ENCODE measurements at places on chromosomes 3 and 15.

DNA sequence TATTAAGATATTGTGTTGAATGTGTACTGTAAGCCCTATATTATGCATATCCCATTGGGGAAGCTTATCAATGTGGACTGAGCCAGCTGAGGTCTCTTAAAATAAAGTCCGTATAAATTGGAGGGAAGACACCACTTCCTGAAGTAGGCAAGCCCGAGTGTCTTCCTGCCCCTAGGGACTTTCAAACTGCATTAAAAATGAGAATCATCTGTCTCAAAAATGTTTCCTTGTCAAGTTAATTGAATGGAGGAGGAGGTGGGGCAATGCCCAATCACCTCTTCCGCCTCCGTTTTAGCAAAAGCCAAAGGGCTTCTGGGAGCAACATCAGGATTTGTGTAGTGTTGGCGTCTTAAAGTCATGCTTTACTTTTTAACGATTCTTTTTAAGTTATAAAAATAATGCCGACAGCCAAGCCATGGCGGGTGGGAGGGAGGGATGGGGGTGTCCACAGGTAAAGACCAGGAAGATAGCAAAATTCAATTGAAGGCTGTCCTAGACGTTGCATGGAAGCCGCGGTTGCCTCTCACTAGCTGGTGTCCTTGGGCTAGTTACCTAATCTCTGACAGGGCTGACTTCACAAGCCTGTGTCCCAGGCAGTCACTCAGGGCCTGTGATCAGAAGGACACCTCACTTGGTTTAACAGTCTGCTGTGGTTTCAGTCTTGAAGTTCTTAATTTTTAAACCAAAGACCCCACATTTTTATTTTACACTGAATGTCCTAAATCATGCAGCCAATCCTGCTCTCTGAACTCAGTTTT lies 524.9 kb upstream of the PROK2 start:
- peak; percentile 22 for DNase-seq

GRCh38 chr15:58486062-58486461 lies 54.3 kb downstream of the LIPC start:
- DNase-seq, result no peak

GRCh38 chr15:43484455-43484854 lies 8.5 kb downstream of the TP53BP1 start:
- DNase-seq, result no peak

DNA sequence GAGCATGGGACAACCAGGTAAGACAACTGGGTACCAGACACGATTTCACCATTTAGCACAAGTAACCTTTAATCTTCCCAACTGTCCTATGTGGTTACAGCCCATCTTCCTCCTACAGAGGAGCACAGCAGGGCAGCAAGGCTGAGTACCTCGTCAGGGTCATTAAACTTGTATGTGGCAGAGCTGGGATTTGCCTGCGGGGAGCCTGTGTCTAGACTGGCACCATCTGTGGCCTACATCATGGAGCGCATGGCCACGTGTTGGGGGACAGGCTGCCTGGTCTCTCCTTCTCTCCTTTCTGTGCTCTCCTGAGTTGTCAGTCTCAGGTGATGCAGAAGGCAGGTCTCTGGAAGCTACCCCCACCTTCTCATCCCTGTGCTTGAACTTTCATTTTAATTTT lies 32.2 kb downstream of the GOLGA6A start:
- no peak for DNase-seq

- no peak for DNase-seq
These were observed 168.8 kb downstream of the MEGF11 start for GRCh38 chr15:66084704-66085103.

DNA sequence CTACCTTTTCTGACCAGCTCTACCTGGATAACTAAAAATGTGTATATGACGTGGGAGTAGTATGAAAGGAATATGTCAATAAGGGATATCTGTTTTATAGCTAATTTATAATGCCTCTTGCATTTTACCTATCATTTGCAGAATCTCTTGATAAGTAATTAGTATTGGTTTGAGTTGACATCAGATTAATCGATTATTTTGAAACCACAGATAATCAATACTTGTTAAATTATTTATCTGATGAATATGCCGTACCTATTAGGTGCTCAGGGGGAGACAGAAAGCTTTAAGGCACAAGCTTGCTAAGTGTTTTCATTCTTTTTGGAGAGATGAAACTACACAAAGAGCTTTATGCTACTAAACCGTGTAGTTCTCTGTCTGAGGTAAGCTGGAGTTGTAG lies 24.3 kb downstream of the NR1D2 start:
- DNase-seq, result no peak

- DNase-seq, result no peak
These were observed 75.9 kb upstream of the CADPS start for GRCh38 chr3:62951037-62951613.

GRCh38 chr3:106341087-106341486 lies 472.3 kb upstream of the CBLB start:
- DNase-seq, result no peak

DNA sequence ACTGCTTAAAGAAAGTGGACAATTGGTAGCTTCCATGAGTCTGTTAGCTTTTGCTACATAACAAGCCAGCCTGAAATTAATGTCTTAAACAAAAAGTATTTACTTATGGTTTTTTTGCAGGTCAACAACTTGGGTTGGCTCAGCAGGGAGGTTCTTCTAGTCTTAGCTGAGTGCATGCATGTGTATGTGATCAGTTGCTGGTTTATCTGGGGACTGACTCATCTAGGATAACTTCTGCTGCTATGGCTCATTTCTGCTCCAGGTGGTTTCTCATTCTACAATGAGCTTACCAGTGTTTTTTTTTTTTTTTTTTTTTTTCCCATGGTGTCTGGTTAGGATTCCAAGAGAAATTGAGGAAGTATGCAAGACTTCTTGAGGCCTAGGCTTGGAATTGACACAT lies 244.7 kb downstream of the NSUN3 start:
- no peak for DNase-seq

DNA sequence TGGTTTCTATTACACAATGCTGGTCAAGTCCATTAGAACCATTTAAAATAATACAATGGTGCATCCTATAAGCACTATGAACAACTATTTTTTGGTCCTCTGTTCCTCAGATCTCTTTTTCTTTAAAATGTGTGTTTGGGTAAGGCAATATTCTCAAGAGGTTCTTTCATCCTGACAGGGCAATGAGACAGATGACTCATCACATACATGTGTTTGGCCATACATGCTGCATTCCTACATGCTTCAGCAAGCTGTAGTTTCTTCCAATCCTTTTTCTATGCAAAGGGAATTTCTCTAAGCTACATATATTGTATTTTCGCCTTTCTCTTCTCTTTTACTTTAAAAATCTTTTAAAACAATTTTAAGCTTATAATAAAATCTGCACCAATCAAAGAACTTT lies 52.7 kb downstream of the OTOL1 start:
- DNase-seq, result no peak

DNA sequence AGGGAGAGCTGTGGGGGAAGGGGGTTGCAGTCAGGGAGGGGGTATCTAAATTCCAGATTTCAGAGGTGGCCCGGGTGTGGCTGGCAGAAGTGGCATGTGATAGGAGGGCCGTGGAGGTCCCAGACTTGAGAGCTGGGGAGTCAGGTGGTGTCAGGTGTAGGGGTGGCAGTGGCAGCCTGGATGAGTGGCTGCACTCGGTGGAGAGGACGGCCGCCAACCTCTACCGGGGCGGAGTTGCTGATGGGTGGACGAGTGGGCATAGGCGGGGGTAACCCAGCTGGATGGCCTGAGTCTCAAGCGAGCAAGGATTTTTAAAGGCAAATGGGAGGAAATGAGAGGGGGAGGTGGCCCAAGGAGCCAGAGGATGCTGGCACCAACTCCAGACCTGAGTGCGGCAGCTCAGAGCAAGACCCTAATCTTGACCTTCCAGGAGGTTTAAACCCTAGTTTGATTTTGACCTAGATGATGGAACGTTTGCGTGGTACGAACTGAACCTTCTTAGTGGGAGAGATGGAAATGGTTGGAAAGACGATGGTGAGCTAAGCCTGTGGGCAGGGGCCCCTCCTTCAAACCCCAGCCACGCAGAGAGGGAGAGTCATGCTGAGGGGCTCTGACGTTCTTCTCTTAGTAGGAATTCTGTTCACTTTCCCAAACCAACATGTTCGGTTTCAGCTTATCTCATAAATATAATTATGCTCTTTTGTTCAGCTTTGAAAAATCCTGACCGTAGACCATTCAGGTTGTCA lies 8.0 kb downstream of the TRAK1 start:
- DNase-seq, result no peak

DNA sequence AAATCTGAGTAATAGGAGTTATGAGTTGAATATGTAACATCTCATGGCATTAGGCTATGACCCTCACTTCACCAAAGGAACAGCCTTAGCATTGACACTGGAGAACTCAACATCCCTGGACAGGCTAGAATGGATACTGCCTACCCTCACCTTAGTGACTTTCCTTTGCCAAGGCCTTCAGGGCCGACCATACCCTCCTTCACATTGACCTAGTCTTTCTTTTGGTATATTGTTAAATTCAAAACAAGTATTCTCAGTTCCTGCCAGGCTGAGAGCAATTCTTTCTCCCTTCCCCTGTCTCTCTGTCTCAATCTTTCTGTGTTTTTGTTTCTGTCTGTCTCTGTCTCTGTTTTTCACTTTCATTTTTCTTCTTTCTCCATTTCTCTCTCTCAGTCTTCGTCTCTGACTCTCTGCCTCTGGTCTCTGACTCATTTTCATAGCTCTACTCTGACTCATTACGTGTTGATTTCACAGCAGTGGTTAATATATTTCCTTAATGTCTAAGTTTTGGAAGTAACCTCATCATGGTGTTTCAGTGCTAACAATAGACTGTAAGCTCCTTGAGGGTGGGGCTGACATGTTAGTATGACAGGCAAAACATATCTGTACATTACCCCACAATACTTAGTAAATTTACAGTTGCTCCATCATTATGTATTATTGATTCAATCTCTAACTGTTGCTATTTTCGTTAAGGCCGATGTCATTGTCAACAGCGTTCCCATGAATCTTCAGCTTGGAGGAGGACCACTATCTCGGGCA lies 32.5 kb downstream of the PARP15 start:
- DNase-seq, result no peak

DNA sequence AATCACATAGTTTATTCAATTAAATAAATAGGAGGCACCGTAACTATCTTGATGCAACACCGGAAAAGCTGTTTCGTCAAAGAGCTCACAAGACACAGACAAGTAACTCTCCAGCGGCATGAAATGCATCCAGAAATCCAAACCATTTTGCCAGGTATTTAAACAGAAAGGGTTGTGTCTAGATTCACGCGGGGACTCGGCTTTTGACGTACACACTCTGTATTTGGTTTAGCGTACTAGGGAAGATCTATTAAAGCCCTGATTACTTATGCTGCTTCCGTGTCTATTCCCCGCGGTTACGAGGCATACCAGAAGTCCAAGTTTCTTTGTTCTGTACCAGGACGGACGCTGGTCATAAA lies 718 bp downstream of the BNIP2 start:
- DNase-seq, result no peak

GRCh38 chr3:141710121-141710520 lies 28.0 kb upstream of the RNF7 start:
- DNase-seq, result no peak

DNA sequence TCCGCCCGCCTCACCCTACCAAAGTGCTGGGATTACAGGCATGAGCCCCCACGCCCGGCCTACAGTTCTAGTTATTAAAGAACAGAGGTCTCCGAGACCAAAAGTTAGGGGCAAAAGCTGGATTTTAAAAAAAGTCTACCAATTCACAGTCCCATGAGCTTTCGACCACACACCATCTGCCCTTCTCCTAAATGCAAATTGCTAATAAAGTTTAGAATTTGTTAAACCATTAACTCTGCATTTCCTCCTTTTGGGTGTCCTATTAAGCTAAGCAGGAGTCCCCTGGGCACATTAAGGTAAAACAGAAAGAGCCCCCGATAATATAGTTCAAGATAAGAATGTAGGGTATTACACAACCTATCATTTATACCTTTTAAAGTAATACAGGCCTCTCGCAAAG lies 322.7 kb downstream of the FOXP1 start:
- peak; percentile 42 for DNase-seq

DNA sequence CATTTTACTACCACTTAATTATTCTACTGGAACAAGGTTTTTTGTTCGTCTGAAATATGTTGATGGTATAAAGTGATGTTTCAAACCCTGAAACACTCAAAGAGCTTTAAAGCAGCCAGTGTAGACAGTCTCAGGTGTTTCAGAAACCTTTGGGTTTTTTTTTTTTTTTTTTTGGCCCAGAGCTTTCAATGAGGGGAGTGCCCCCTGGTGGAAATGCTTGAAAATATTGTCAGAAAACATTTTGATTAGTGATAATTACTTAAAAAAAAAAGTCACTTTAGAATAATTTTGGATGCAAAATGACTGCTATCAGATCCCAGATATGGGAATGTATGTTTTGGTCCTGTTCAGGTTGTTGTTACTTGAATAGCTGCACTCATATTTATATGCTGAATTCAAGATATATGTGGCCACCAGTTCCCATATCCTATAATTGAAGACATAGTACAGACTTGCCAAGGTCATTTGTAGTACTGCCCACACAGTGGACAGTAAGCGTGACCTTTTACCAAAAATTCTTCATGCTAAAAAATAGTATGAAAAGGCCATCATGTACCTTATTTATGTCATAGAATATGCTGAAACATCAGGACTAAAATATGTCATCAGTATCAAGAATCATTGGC lies 35.9 kb downstream of the SATB1 start:
- peak; percentile 6 for DNase-seq

DNA sequence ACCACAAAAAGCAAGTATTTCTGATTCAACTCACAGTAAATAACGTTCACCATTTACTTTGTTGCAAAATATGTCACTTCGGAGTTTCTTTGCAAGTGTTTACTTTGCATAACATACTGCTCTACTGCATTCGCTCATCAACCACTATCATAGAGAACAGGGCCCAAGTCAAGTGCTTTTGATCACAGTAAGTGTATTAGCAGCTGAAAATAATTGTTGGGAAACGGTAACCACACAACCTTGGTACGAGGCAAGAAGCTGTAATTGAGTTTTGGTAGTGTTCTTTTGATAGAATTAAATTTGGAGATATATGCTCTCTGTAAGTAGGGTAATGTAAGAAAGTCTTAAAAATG lies 80.1 kb downstream of the SATB1 start:
- DNase-seq, result no peak

DNA sequence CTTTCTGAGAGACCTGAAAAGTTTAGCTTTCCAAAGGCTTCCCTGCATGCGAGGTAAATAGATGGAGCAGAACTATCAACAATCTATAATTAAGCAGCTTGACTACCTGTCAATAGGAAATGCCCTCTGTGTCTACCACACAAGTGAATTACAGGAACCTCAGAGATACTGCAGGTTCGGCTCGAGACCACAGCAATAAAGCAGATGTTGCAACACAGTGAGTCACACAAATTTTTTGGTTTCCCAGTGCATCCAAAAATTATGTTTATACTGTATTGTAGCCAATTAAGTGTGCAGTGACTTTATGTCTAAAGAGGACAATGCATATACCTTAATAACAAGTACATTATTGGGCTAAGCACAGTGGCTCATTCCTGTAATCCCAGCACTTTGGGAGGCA lies 252.0 kb downstream of the UBE2E2 start:
- DNase-seq, result no peak

DNA sequence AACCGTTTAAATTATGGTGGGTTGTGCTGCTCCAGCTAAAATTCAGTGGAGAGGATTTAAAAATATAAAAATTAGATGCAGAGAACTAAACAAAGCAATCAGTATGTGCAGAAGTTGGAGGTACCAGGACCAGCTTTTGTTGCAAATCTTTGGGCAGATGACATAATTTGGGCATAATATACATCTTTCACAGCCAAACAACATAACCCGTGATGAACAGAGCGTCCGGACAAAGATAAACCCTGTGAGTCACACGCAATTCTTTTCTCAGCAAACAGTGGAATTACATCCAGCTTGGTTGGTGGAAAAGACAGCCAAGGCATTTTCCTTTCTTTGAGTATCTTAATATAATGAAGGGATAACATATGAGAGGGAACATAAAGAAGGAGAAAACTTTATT lies 419.4 kb upstream of the ADAMTS9 start:
- no peak for DNase-seq

Measured in germinal center (tissue), 1 donor.